Activated gamma-delta T cell (primary cell): ENCODE measurements at places on chromosomes 2 and 18.

DNA sequence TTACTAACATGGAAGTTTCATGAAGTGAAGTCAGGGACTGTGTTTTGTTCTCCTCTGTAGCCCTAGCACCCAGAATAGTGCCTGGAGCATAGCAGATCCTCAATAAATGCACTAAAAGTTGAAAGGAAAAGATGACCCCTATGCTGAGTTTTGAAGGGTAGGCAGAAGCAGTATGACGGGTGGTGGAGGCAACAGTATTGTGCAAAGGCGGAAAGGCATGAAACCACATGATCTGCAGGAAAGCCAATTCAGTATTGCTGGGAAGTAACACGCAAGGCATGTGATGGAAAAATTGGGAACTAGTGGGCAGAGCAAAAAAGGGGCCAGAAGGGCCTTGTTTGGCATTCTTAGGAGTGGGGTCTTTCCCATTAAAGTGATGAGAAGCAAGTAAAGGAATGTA is 23.1 kb downstream of the DTNB start:
- no peak for DNase-seq

DNA sequence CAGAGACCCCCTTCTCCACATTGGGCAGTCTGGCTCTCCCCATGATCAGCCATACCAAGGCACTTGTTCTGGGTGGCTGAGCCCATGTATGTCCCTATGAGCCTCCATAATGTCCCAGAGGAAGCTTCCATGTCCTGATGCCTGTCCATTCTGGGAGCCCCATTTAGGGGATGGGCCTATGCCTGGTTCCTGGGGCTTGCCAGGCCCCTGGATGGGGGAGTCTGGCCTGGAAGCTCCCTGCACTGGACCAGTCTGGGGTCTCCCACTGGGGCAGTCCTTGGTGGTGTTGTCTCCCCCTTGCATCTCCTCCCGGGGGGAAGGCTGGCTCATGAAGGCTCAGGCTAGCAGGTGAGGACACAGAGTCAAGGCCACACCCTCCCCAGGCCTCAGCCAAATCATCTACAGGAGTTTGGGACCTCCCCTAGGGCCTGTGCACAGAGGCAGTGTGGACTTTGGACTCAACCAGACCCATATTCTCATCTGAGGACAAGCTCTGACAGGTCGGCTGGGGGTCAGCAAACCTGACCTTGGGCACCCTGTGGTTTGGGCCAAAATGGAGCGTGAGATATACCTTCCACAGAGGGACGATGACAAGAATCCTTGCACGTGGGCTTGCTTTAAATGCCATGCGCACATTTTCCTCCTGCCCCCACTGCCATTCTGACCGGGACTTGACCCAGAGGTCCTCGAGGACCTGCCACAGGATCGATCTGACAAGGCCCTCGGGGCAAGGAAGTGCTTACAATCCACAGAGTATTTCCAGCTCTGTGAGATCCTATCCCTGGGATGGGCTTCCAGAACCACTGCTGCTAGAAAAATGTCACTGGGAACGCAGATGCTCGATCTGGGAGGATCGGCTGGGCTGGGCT is 38.8 kb downstream of the INHBB start:
- no peak for DNase-seq

DNA sequence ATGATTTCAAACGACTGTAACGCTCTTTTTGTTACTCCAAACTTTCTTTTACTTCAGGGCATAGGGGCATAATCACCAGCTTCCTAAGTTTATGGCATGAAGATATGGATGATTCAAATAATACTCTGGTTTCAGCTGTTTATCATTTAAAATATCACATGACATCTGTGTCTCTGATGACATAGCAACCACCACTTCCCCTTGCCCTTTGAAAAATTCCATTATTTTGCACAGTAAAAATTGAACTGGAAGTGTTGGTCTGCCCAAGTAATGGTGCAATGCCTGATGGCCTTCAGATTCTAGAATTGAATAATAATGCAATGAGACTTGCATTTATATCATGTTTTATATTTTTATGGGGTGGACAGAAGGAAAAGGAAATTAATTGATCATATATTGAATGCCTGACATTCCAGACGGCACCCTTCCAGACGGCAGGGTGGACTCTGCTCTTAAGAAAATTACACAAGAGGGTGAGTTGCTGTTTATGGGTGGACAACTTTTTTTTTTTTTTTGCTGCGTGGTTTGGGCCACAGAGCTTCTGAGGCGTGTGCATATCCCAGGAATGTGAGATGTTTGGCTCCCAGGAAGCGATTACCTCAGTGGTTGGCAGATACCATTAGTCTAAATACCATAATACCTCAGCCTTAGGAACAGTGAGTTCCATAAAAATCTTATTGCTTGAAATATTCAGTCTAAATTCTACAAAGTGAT is 101.7 kb upstream of the ZNF521 start:
- no peak for DNase-seq

- DNase-seq, result no peak
These were observed 17.5 kb downstream of the YWHAQ start for GRCh38 chr2:9613291-9613690.

- DNase-seq, result no peak
These were observed 1268.2 kb upstream of the PIK3C3 start for GRCh38 chr18:40686836-40687235.

DNA sequence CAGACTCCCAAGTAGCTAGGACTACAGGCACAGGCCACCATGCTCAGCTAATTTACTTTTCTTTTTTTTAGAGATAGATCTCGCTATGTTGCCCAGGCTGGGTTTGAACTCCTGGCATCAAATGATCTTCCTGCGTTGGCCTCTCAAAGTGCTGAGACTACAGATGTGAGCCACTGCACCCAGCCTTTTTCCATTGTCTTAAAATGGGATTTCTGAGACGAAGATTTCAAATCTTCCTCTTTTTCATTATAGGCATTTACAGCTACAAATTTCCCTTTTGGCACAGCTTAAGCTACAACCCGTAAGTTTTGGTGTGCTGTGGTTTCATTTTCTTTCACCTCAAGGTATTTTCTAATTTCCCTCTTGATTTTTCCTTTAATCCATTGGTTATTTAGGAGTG is 8.6 kb downstream of the GNLY start:
- no peak for DNase-seq

DNA sequence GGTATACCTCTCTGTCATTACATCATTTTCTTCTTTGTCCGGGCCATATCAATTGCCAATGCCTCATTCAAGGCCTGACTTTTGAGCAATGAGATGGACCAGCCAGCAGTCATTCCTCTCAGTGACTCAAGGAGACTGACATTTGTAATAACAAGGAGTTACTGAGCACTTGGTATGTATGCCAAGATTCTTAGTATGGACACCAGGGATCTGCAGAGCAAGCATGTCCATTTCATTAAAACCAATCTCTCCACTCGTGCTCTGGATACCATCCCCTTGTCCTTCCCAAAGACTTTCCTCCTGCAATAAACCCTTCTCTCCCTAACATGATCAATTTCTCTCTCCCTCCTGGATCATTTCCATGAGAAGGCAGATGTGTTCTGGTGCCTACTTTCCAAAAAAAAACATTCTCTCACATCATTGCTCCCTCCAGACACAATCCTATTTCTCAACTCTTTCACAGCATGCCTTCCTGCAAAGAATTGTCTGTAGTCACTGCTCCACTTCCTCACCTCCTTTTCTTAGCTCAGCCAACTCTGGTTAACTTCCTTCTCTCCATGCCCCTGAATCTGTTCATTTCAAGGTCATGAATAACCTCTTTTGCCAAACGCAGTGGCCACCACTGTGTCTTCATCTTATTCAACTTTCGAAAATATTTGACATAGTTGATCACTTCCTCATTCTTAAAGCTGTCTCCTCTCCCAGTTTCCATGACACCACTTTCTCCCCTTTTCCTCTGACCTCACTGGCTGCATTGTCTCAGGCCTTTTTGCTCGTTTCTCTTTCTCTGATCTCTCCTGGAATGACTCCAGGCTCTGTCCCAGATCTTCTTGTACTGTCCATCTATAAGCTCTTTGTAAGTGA is 102.8 kb upstream of the CYP1B1 start:
- no peak for DNase-seq

DNA sequence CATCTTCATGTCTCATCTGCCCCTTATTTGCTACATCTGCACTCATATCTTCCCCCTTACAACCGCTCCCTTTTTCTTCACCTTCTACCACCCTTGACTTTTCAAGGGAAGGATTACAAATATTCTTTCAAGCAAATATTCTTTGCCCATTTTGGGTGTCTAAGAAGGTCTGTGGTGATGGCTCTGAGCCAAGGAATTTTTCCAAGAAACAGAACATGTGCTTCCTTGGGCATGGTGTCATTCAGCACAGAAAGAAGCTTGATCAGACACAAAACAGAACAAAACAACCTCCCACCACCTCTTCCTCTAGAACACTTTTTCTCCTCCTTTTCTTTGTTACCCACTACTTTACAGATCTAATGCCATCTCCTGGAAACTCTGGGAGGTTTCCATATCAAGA is 313.7 kb downstream of the SATB2 start:
- DNase-seq, result no peak

DNA sequence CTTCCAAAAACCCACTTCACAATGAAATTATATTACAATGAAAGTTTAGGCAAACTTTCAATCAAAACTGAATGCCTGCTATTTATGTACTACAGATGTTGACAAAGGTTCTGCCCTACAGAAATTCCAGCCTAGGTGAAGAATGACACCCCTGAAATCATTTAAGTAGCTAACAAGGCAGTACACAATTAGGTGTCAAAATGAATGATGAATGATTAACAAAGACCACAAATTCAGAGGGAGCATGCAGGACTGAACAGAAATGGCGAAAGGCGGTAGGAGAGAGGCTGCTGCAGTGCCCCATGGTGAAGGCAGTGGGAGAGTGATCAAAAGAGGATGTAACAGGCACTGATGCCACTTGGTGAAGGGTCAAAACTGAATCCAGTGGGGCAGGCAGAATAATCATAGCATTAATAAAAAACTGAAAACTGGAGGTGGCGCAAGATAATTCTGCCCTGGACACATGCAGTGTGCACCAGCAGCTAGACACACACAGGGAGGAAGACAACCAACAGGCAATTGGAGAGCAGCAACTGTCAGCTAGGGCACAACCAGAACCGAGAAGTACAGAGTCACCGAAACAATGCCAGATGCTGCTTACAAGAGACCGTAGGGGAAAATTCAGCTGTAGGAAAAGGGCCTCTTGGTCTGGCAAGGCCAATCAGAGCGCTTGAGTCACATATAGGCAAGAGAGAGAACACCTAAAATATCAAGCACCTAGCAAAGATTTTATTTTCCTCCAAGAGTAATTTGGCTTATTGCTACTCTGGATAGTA is 4.5 kb downstream of the TMEM131 start:
- DNase-seq, result no peak

DNA sequence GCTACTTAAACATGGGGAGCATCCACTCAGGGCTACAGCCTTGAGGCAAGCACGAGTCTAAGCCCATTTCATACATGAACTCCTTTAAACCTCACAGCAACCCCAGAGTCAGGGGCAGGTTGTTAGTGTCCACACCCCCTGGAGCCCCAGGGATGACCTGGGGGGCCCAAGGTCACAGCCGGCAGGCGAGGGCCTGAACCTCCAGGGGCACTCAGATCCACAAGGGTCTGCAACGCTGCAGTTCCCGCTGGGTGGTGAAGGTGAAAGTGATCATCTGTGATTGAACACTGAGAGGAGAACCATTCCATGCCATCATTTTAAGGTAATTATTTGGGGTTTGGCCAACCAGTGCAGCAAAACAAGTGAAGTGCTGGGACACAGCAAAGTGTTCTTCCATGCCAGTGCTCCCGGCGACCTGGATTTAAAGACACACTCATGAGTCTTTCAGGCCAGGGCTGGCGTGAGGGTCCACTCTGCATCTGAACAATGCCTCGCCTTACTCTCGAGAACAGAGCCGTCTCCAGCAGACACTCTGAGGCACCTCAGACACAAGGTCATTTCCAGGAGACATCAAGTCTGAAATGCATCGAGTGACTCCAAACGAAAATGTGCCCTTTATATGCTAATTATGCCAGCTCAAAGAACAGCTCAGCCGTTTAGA is 61.6 kb upstream of the SNTG2 start:
- DNase-seq, result no peak

- DNase-seq, result no peak
These were observed 104.6 kb downstream of the CAPN13 start for GRCh38 chr2:30702694-30703093.

DNA sequence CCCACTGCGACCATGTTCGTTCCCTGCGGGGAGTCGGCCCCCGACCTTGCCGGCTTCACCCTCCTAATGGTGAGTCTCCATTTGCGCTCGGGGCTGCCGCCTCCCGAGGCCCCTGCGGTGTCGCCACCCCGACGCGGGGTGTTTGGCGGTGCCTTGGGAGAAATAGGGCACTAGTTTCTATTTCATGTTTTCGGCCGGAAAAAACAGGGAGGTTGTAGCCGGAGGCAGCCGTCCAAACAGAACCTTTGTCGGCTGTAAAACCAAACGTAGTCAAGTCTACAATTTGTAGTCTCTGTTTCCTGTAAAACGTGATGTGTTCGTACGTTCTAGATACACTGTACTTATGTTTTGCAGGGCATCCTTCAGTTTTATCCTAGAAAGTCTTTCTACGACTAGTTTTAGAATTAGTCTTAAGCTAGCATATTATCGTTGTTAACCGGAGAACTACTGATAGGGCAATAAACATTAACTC is 290 bp downstream of the PSMG2 start:
- DNase-seq, result no peak

- no peak for DNase-seq
These were observed 37.8 kb upstream of the MRPL19 start for GRCh38 chr2:75608684-75609333.

GRCh38 chr2:30323499-30323898 is 92.2 kb downstream of the LBH start:
- no peak for DNase-seq

GRCh38 chr2:28137221-28137620 is 246.7 kb downstream of the BABAM2 start:
- no peak for DNase-seq

DNA sequence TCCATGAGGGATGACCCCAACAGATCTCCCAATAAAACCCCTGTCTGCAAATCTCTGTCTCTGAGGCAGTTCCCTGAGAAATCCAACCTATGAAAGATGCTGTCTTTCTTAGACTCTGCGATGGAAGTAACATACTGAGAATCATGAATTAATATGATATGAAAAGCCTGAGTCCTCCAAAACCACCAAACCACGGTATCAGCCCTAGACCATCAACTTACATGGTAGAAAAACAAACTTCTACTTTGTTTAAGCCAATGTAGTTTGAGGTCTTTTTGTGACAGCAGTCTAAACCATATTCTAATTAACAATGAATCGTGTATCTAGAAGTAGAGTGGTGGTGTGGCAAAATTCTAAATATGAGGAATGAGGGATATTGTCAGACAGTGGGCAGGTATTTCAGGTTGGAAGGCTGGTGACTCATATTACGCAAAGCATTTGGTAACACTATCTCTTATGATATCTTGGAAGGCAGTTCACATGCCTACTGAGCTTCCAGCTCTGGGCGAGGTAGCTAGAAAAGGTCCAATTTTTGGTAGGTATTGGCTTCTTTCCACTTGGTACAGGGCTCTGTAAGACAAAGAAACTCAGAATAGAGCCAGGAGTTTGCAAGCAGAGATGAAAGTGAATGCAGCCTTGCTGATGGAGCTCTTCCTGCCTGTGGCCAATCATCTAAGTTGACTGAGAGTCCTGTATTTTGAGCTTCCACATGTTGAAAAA is 215.8 kb downstream of the ZFP36L2 start:
- DNase-seq, result no peak
